MG63 (cell line): ENCODE measurements at places on chromosomes 11 and 22. TPM values are rescaled to one million over a fixed set of nuclear protein-coding genes. Genes with fewer than 3 reads are reported as not detected.
A peak's percentile ranks its signal among the peaks of the same experiment; 100 is the strongest.

DNA sequence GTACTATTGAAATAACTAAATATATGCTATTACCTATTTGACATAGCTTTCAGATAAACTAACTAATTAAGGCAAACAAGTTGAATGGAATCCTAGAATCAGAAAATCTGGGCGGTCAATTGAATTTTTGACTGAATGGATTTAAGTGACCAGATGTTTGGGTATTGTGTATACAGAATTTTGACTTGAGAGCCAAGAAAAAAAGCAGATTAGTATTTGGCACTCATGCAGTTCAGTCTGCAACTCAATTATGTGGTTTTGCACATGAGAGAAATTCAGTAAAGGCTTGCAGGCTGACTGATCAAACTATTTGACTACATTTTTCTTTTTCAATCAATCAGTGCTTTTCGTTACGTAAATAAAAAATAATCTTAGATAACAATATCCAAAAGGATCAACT is 254.8 kb downstream of the GUCY1A2 start:
- no peak for DNase-seq

LMNTD2 gene
- total RNA-seq, result 0.20 and 0.30 TPM in 2 replicates

ANO5 gene
- not detected in 2 replicates for total RNA-seq

DNA sequence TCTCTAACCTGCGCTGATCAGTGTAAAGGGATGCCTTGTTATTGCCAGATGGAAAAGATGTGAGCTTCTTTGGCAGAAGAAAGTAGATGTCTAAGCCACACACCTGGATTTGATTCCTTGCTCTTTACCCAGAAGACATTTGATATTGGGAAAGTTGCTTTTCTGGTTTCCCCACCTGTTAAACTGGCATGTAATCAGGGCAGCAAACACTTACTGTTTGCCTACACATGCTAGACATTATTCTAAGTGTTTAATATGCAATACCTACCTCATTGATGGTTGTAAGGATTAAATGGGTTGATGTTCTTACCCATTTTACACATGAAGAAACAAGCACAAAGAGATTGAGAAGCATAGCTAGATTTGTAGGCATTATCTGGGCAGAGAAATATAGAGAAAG is 16.6 kb downstream of the ASRGL1 start:
- no peak for DNase-seq

DNA sequence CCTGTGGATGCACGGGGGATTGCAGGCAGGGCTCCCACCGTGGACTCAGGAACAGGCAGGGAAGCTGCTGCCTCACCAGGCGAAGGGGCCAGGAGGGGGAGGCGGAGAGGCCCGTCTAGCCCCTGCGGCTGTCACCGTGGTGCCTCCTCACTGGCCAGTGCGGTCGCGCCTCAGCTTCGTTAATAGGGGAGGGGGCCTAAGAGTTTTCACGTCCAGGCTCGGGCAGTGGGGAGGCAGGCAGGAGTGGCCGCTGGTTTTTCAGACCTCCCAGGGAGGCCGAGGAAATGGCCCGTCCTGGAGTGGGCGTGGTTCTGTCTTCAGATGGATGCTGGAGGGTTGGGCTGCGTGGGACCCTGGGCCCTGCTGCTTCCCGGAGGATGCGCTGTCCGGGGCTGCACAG is 91.1 kb upstream of the B3GAT1 start:
- no peak for DNase-seq

LIF gene
- total RNA-seq, result 11.1 and 13.0 TPM in 2 replicates

DNA sequence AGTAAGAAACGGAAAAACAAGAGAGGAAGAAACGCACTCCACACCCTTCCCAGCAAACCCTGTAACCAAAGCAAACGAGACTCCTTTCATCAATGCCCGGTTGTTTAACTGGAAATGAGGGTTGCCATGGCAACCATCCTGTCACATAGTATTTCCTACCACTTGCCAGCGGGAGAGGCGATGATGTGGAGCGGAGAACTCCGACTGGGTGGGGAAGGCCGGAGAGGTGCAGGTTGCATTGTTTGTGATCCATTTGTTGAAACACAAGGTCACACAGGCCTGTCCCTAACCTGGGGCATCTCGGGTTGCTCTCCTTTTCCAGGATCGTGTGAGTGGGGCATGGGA is 609.9 kb downstream of the BUD13 start:
- no peak for DNase-seq

GRCh38 chr22:28019881-28020861 is 101.1 kb upstream of the PITPNB start:
- DNase-seq, result peak; percentile 63

HTR3A gene
- not detected in 2 replicates for total RNA-seq

DNA sequence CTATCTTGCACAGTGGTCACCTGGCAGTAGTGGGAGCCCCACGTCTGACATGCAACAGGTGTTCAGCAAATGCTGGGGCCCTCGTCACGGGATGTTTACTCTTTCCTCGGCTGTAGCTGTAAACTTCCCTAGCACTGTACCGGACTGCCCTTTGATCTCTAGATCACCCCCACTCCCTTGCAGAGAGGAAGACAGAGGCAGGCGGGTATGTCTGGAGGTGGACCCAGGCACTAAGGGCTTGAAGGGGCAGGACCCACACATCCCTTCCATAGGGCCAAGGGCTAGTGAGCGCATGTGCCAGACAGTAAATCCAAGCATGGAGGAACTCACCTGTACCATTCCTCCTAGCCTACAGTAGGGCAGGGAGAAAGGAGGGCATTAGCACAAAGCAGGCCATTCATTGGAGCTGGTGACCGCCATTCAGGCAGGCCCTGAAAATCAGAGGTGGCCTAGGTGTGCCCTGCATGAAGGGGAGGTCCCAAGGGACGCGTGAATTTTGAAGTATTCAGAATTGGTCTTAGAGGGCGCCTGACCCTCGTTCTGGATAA is 1.9 kb upstream of the SMTN start:
- DNase-seq, result no peak

PPP6R3 gene
- 68.5 and 143 TPM in 2 replicates for total RNA-seq

GRCh38 chr11:129041611-129042018 is 98.9 kb upstream of the TP53AIP1 start:
- no peak for DNase-seq

DNA sequence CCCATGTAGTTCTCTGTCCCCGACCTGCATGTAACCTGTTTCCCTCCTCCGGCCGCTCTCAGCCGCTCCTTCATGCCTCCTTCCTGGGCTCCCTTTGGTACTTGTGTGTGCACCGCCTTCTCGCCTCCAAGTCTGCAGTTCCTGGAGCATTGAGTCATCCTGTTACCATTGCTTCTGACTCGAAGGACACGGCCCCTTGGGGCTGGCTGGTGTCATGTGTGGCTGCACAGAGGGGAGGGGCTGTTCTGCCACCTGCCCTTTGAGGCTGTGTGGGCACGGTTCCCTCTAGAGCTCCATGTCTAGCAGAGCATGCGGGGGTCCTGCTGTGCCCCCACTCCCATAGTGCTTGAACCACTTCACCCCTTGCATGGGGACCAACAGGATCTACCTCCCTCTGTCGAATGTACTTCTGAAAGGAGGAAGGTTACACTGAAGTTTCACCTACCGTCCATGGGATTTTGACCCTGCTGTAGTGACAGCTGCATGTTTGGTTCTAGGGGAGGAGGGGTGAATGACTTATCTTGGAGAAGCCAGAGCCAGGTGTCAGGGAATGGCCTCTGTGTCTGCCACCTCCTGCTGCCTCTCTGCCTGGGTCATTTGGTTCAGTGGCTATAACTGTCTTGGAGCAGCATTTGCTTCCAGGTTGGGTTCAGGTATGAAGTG is 39.6 kb downstream of the BCR start:
- DNase-seq, result peak; percentile 33

DNA sequence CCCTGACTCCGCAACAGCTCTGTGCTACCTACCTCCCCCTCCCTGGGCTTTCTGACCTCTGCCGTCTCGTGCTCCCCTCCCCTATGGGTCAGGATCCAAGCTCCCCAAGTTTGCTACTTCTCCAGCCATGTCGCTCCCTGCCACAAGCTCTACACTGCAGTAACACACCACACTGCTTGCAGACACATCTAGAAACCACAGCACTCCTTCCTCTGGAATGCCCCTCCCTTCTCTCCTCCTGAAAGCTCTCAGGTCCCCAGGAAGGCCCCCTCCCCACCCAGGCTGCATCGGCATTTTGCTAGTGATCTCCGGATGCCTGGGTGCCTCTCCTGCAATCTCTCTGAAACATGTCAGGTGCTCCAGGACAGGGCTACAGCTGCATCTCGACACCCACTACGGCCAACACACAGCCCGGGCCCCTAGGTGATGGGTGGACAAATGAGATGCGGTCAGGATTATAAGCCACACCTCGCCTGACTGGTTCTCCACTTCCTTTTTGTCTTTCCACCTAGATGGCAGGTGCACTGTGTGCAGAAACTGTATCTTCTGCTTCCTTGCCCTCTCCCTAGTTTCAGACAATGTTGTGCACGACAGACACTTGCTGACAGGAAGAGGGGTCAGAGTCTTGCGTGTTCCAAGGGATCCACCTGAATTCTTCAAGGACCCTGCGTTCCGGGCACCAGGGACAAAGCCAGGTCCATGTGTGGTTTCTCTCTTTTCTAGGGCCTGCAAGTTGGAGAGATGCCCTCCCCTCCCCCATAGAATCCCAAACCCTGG is 22.9 kb downstream of the RPUSD4 start:
- no peak for DNase-seq

PRG2 gene
- total RNA-seq, result 1.0 TPM in 1 of 2 replicates, not detected in the other

- DNase-seq, result peak; percentile 85
Measured at GRCh38 chr11:7965386-7965785, at the start of gene NLRP10. Gene NLRP10, minus strand, starts transcription at chr11:7965447. Its CDS starts 1,952 bp downstream, at chr11:7963495.

- DNase-seq, result no peak
Measured at GRCh38 chr11:119758291-119758690, 29.3 kb upstream of the NECTIN1 start.

GRCh38 chr11:72732329-72732728 is 19.9 kb downstream of the ARAP1 start:
- DNase-seq, result peak; percentile 89

DNA sequence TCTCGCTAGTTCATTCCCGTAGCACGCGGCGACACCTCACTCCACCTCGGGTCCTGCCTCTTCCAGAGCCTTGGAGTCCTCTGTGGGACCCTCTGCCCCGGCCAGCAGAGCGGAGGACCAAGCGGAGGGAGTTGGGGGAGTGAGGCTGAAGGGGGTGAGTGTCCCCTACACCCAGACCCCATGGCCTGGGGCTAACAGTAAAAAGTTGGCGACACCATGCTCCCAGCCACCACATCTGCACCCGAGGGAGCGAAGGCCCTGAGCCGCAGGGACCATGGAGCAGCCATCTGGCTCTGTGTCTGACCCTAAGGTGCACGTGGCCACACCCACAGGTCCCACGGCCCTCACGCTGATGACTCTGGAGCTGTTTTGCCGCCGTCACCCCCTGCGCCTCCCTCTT is 293.8 kb downstream of the BRD1 start:
- DNase-seq, result no peak

DNA sequence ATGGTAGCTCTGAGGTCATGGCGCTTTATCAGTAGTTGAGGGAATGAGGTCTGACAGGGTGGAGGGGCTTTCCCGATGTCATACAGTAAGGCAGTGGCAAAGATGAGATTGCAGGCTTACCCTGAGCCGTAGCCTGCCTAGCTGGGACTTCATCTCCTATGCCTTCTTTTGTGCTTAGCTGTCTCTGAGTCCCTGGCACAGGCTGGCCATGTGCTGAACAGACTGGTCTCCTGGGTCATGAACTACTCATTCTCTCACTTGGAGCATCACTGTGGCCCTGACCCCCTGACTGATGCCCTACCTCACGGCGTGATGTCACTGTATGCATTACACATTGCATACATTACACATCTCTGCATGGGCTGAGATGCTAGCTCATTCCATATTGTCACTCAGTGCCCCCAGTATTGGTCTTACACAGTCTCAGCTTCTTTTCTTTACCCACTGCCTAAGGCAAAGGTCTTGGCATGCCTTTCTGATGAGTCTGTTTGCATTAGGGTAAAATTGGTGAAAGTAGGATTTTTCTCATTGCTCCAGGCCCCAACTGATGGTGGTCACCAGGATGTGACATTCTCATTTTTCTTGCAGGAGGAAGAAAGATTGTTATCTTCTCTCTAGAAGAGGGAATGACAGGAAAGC is 389.4 kb upstream of the CADM1 start:
- no peak for DNase-seq

MS4A6E gene
- not detected in 2 replicates for total RNA-seq

DNA sequence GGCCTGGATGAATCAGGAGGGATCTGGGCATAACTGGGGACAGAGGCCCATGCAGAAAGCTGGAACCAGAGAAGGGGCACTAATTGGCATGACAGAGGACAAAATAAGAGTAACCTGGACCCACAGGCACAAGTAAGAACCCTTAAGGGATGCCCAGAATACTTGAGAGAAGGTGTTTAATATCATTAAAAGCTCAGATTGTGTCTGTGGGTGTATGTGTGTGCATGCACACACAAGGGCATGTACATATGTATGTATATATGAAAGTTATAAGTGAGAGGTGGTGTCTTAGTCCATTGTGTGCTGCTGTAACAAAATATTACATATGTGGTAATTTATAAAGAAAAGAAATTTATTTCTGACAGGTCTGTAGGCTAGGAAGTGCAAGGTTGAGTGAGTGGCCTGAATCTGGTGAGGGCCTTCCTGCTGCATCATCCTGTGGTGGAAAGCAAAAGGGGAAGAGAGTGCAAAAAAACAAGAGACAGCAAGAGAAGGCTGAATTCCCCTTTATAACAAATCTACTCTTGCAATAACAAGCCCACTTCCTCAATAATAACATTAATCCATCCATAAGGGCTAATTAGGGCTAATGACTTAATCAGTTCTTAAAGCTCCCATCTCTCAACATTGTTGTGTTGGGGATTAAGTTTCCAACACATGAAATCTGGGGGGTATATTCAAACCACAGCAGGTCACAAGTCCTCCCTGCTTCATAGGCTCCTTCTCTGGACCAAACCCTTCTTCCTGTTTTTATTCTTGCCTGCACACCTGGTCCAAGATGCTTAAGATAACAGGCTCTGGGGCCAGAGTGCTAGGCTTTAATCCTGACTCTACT is 68.3 kb upstream of the POU2AF2 start:
- no peak for DNase-seq

DNA sequence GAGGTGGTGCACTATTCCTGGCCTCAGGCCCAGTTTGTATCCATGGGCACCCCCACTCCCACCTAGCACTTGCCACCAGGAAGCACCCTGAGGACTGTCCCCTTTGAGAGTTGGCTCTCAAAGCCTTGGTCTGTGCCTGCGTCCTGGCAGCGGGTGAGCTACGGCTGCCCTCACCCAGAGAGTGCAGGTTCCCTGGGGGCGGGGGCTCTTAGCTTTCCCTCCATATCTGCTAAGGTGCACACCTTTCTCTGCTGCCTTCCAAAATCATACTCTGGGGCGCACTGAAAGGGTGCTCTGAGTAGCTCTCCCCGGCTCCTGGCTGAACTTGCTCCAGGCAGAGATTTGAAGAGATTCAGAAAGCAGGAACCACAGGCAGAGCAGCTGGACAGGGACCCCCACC is 7.1 kb downstream of the KCNQ1 start:
- DNase-seq, result no peak

GRCh38 chr11:1335811-1336761 is 26.7 kb upstream of the TOLLIP start:
- DNase-seq, result peak; percentile 62

JRKL gene
- 1.5 and 1.8 TPM in 2 replicates for total RNA-seq

GRCh38 chr11:11995601-11996000 is 12.8 kb downstream of the DKK3 start:
- no peak for DNase-seq

GRCh38 chr22:19631899-19632667 is 82.2 kb upstream of the SEPTIN5 start:
- peak; percentile 33 for DNase-seq

ARSA gene
- total RNA-seq, result 9.8 and 16.0 TPM in 2 replicates

GRCh38 chr11:20248871-20249270 is 88.6 kb upstream of the DBX1 start:
- no peak for DNase-seq

GRCh38 chr11:110797453-110797852 is 85.2 kb upstream of the ARHGAP20 start:
- DNase-seq, result no peak

KCNK7 gene
- total RNA-seq, result not detected in 2 replicates
